Right kidney (tissue), 9 donors: ENCODE measurements at places on chromosomes 5 and 9.

GRCh38 chr9:118444403-118444802, 740.2 kb downstream of the TLR4 start:
- DNase-seq, result no peak

GRCh38 chr9:1939926-1940368, 75.2 kb upstream of the SMARCA2 start:
- no peak for DNase-seq

GRCh38 chr5:173204185-173204979, 30.6 kb downstream of the NKX2-5 start:
- no peak for DNase-seq

DNA sequence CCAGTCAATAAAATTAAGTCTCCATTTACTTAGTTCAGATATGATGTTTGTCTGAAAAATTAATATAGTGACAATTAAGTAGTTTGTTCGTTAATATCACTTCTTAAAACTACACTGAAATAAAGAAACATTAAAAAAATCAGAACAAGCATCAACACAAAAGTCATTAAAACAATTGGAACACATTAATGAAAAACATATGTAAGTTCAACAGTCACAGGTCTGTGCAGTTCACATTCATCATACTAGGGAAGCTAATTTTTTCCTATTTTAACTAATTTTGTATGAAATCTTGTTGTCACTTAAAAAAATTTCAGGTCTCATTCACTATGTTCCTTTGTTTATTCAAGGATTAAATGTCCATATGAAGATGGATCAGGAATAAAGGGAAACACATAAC, 22.5 kb downstream of the POC5 start:
- DNase-seq, result no peak

DNA sequence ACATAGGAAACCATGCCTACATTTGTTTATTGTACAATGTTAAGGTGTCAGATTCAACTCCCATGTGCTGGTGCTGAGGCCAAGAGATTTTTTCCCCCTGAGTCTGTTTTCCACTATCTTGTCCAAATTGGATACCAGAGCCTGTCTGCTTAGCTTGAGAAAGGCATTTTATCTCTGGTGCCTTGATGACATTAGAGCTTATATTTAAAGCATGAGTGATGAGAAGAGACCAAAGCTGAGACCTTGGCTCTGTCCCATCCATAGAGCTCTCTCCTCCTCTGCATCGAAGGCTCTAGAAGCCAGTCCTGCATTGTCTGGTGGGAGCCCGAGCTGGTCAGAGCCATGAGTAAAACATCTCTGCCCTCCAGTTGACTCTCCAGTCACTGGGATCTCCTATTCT, 10.4 kb upstream of the PPP2CA start:
- no peak for DNase-seq

GRCh38 chr9:74245866-74246497, 251.2 kb upstream of the RORB start:
- no peak for DNase-seq

DNA sequence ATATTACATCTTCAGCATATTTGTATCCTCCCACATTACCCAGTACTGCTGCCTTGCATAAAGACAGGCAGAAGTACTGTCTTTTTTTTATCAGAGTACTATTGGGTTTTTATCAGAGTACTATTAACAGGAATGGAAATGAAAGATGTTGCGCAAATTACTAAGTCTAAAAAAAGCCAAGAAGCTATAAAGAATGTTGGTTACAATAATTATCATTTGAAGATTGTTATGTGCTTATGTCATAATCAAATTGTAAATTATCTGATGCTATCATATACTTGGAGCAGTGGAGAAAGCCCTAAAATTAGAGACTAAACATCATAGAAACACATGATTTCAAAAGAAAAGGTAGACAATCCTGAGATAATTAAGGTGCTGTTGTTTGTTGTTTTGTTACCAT, 188.8 kb downstream of the CCDC192 start:
- DNase-seq, result no peak

DNA sequence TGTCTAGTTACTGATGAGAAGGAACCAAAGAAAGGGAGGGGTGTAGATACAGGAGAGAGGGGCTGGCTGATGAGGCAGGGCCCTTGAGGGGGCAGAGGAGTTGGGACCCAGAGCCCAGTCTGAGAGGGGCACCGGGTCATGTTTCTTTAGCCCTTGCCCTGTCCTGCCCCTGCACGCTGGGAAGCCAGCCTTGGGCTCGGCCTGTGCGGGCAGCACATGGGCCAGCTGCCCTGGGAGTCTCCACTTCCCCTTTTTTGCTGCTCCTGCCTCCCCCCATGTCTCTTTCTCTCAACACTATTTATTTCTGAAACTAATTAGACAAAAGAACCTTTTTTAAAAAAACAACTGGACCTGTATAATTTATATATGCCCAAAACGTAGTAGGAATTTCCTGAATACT, 20.5 kb downstream of the MVB12B start:
- no peak for DNase-seq

GRCh38 chr9:112145886-112146285, 29.2 kb downstream of the SUSD1 start:
- no peak for DNase-seq

GRCh38 chr5:28543473-28544098, 1505.2 kb upstream of the CDH9 start:
- no peak for DNase-seq

DNA sequence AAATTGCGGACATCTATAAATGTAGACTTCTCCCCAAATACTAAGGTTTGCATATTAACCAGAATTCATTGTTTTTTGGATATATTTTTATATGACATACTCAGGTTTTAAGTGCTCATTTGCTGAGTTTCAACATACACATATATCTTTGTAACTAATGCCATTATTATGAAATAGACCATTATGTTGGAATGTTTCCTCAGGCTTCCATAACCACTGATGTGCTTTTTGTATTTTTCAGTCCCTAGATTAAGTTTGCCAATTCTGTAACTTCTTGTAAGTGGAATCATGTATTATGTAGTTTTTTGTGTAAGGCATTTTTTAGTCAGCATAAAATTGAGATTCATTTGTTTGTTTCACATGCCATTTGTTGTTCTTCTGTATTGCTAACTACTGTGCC, 32.1 kb downstream of the HSPA4 start:
- DNase-seq, result no peak

GRCh38 chr5:143217065-143217803, 186.3 kb downstream of the NR3C1 start:
- DNase-seq, result no peak

GRCh38 chr9:105242557-105242956, 1.9 kb upstream of the SLC44A1 start:
- DNase-seq, result no peak

GRCh38 chr5:30581198-30581935, 612.1 kb upstream of the CDH6 start:
- no peak for DNase-seq

DNA sequence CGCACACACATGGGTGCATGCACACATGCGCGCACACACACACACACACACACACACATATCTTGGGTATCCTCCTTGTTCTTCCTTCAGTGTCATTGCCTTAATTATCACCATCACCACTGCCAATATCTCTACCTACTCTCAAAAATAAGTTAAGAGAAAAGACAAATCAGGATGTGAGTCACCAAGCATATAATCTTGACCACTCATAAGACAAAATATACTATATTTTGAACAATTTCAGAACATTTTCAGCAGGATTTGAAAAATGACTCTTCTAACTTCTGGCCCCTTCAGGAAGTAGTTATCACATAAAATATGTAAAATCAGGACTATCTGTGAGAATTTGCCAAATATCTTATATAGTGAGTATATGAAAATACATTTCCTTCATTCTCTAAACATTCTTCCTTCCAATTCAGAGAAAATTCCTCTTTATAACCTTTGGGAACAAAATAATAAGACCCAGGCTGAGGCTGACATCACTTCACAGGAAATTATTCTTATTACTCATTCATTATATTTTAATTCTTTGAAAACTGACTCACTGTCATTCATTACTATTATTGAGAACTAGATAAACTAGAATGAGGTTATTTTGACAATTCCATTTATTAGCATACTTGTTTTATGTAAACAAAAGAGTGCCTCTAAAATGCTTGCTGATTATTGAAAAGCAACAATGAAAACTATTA, 772.0 kb upstream of the ACO1 start:
- no peak for DNase-seq

DNA sequence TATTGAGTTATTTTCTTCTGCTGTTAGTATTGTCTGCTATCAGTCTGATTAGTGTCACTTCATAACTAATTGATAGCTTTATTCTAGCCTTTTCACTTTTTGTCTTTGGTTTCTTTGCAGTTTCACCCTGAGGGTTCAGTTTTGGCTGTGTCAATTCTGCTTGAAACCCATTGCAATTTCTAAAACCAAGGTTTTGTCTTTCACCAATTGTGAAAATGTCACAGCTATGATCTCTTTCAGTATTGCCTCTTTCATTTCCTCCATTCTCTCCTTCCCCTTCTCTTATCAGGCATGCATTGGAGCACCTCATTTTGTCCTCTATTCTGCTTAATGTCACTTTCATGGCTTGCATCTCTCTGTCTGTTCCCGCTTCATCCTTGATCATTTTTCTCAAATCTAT, 248.1 kb downstream of the YTHDC2 start:
- no peak for DNase-seq

DNA sequence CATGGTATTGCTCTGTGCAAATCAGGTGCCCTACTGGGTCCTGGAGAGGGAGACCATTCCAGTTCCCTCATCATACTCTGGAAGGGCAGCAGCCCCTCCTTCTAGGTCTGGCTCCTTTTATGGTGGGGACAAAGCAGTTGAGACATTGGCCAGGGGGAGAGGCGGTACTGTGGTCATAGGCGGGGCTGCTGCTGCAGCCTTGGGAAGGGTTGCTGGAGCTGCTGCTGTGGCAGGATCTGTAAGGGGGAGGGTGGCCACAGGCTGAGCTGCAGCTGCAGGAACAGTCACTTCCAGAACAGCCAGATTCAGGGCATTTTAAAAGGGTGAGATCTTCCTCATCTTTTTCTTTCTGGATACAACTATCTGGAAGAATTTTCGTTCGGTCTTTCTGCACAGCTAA, 233.0 kb upstream of the SGCD start:
- no peak for DNase-seq

DNA sequence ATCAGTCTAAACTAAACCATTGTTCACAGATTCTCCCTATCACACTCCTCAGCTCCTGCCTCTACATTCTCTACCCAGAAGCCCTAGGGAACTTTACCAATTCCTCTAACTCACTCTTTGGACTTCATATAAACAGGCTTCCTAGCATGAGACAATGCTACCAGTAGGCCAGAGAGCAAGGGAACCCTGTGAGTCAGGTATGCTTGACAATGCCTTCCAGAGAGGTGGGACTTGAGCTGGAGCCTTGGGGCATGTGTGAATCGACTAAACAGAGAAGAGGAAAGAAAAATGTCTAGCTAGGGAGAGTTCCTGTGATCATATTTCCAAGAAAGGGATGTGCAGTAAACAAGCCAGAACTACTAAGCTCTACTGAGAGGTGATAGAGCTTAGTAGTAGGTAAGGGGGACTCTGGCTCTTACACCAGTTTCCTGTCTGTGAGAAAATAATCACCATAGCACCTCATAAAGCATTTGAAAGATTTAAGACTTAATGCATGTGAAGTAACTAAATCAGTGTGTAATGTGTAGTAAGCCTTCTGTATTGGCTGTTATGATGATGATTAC, 6.4 kb upstream of the RFK start:
- no peak for DNase-seq

- DNase-seq, result no peak
These were observed 13.9 kb downstream of the DYNC2I2 start for GRCh38 chr9:128642675-128643245.

GRCh38 chr9:4192450-4192849, 107.4 kb downstream of the GLIS3 start:
- no peak for DNase-seq

DNA sequence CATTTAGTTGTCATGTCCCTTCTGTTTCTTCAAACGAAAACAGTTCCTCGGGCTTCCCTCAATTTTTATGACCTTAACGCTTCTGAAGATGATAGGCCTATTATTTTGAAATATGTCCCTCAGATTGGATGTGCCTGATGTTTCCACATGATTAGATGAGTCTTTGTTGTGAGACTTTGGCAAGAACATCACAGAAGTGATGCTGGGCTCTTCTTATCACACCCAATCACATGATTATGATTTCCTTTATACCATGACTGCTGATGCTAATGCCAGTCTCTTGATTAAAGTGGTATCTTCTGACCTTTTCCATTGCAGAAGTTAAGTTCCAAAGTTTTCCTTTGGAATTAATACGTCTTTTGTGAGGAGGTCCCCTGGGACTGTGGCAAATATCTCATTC, 175.7 kb downstream of the SAXO1 start:
- no peak for DNase-seq

- DNase-seq, result no peak
These were observed 13.5 kb downstream of the GFPT2 start for GRCh38 chr5:180339583-180340183.

DNA sequence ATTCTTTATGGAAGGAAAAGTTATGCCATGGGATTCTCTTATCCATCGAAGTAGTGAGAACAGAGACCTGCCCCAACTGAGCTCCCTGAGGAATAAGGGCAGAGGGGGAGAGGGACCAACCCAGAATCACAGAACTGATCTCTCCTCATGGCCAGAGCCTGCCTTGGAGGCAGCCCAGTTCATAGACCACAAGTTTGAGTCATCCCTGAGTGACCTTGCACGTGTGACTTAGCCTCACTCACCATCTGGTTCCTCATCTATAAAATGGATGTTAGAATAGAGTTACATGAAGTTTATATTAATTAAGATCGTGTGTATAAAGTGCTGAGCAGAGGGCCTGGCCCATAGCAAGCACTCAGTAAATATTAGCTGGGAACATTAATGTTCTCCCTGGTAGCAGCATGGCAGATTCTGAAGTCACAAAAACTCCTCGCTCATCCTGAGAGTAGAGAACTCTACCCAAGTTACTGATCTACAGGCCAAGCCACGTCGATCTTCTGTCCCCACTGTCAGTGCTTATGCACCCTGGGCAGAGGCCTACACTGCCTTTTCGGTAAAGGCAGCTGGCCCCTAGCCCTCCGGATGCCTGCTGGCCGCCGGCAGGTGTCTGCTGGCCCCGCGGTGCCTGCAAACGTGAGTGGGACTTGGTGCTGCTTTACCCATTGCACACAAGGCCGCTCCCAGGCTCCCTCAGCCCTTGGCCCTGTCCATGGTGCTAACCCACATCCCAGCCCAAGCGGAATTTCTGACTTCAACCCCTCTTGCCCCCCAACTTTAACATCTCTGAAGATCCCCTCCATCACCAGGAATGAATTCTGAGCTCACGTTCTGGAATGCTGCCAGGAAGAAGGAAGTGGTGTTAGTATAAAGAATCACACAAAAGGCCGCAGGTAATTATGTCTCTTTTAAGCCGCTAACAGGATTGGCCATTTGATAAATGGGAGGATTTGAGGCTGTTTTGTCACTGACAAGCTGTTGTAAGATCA, 61.1 kb upstream of the ARAP3 start:
- DNase-seq, result peak; percentile 64
